Kasumi-1 (cell line): ENCODE measurements at places on chromosomes 3 and 15.

GRCh38 chr3:85570819-85571218, 612.0 kb downstream of the CADM2 start:
- peak; percentile 13 for DNase-seq

- DNase-seq: no peak
Measured at GRCh38 chr15:76296849-76297248, 14.4 kb downstream of the ETFA start.

DNA sequence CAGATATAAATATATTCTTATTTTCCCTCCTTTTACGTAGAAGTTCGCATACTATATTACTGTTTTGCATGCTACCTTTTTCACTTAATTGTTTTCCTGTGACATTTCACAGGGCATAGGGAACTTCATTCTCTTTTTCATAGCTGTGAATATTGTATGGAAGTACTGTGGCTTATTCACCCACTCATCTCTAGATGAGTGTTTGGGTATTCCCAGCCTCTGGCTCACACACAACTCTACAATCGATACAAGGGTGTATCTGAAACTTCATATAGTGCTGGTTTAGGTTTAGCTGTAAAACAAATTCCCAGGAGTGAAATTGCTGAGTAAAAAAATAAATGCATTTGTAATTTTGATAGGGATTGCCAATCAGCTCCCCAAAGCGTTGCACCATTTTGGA, 55.3 kb upstream of the MAGI1 start:
- DNase-seq: no peak

- DNase-seq: peak; percentile 26
Measured at GRCh38 chr15:52097180-52097579, 15.4 kb downstream of the BCL2L10 start.

DNA sequence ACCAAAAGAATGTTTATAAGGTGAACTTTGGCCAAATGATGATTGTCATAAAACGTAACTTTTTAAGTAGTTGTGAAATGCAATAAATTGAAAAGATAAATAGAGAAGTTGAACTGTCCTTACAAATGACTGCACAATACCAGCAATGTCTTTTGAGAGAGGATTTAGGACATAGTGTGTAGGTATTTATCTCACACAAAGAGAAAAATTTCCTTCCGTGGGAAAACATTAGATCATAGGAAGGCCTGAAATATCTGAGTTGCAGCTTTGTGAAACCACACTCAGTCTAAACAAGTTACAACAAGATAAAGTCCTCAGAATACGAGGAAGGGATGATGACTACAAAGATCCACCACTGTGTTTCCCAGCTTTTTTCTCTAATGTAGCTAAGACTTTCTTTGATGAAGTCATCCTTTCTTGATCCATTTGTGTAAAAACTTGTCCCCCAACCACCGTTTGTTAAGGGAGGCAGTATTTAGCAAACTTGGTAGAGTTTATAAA, 16.0 kb downstream of the ROBO2 start:
- DNase-seq: no peak

- DNase-seq: no peak
Measured at GRCh38 chr3:42638339-42638842, 15.1 kb upstream of the ZBTB47 start.

DNA sequence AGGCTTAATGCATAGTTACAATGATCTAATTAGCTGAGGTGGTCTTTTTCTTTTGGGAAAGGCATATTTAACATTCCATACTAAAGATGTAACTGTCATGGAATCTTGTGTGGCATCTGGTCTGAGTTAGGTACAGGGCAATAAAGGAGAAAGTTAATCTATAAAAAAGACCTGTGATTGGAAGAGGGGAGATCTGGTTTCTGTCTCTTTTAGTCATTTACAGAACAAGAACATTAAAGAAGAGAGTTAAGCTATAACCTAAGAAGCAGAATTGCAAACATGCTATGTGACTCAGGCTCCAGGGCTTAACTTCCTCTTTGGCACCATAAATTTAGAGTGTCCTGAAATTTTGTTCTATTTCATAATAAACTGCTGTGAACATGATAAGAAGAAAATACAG, 47.2 kb upstream of the MME start:
- peak; percentile 74 for DNase-seq

DNA sequence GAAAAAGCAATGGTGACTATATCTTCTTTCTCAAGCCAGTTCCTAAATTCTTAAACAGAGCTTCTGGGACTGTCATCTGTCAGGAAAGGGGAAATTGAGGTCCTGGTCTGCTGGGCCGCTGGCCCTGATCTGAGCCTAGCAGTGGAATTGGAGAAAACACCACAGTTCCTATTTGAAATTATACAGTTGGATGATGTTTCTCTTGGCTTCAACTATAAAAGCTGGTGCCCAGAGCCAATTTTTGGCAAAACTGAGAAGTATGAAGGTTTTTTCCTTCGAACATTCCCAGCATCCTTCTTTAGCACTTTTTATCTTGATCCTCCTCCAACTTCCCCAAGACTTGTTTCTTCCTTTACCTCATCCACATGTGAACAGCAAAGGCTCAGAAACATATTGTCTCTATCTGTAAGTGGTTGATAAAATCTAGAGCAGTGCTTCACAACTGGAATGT, 83.9 kb downstream of the CD47 start:
- peak; percentile 29 for DNase-seq

GRCh38 chr3:111594205-111594604, 941 bp downstream of the ZBED2 start:
- no peak for DNase-seq

DNA sequence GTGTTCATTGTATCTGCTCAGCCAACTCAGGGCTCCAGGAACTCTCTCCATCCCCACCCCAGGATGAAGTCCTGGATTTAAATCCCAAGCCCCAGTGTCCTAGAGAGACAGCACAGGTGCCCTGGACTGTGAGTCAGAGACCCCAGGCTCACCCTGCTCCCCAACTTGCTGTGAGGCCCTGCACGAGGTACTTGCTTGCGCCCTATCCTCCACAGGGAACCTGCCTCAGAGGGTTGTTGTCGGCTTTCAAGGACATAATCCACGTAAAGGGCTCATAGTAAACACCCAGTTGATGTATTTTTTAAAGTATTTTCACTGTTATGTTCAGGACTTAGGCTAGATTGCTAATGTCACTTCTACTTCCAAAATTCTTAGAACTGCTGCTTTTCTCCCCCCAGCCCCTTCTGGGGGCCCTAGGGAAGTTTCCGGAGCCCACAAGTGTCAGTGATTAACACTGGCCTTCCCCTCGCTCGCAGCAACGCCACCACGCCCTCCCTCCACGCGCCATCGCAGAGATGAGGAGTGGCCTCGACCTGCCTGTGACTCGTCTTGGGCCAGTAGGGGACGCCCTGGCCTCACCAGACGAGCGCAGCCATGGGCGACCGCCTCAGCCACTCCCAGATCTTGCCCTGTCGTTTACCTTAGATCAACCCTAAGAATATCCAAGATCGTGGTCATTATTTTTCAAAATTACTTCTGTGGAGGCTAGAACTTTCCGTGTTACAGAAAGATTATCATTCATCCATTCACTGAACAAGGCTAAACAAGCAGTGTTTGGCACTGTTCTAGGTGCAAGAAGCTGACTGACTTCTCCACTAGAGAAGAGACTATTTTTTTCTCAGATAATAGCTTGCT, 6.0 kb upstream of the SRP14 start:
- DNase-seq: peak; percentile 39

DNA sequence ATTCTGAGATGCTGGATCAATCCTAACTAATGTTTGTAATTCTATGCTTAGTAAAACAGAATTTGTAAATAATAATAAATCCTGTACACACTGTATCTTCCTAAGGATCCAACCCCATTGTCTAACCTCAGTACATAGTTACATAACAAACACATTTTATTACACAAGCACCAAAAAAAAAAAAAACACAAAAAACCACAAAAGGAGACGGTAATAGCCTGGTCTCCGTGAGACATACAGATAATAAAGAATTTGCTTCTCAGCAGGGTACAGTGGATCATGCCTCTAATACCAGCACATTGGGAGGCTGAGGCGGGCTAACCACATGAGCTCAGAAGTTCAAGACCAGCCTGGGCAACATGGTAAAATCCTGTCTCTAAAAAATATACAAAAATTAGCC, 558.7 kb downstream of the MAGI1 start:
- DNase-seq: no peak

DNA sequence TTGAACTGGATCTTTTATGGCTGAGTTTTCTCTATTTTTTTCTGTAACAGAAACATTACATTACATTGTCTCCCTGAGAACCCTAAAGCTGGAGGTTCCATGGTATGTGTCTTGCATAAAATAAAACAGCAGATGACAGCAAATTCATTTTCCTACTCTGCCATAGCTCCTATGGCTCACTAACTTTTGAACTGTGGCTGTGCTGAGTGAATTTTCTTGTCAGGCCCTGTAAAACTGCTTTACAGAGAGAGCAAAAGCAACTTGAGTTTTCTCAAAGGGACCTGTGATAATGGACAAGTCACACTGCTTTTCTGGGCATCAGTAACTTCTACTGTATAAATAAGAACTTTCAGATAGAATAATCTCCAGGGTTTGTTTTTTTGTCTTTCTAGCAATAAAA, 129.9 kb upstream of the TSC22D2 start:
- DNase-seq: no peak

GRCh38 chr15:25790000-25790660, 73.0 kb downstream of the ATP10A start:
- no peak for DNase-seq

- no peak for DNase-seq
Measured at GRCh38 chr3:156635034-156635433, 39.4 kb upstream of the TIPARP start.

GRCh38 chr3:54760201-54760600, 167.7 kb downstream of the LRTM1 start:
- no peak for DNase-seq
